Pulmonary artery endothelial cell (primary cell): ENCODE measurements at places on chromosomes 5 and 9.

DNA sequence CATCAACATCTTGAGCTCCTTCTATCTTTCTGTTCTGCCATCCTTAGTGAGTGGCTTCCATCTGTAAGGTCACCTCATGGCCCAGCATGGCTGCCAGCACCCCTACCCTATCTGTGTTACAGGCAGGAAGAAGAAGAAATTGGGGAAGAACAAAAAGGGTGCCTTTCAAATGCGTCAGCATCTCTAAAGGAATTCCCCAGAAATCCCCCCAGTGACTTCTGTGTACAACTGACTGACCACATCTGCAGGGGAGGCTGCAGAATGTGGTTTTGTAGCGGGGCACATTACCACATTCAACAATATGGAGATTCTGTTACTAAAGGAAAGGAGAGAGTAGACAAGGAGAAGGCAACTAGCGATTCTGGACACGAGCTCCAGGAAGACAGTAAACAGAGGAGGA, 40.1 kb downstream of the ALG2 start:
- no peak for DNase-seq

DNA sequence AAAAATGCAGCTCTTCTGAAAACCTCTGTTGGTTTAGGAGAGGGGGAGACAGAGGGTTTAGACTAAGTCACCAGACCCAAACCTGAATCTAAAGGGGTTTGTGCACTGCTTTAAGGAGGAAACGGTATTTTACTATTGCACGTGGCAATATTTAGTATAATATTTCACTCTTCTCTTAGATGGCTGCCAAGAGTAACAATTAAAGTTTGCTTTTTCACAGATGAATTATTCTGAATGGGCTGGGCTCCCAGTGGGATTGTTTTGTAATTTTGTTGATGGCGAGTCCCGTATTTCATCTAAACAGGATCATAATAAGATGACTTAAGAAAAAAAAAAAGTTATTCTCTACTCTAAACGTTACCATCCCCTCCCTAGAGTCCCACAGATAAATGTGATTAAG, 245.4 kb downstream of the PCSK5 start:
- no peak for DNase-seq

GRCh38 chr5:127320032-127320965, 29.7 kb downstream of the MEGF10 start:
- no peak for DNase-seq

- DNase-seq, result no peak
Observed at GRCh38 chr5:44935262-44935661, 126.5 kb downstream of the MRPS30 start.

DNA sequence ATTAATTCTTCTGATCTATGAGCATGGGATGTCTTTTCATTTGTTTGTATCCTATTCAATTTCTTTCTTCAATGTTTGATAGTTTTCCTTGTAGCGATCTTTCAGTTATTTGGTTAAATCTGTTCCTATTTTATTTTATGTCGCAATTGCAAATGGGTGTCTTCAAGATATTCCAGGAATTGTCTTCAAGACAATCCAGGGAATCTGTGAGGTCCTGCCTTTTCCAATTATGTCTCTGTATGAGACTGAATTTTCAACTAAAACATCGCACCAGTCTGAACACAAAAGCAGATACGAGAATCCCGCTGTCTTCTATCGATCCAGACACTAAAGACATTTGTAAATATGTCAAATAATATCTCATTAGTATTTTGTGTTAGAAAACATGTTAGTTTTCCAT, 485.5 kb downstream of the BNC2 start:
- DNase-seq, result no peak

GRCh38 chr5:104539618-104540350, 977.2 kb upstream of the NUDT12 start:
- DNase-seq, result no peak

- no peak for DNase-seq
Observed at GRCh38 chr9:118318770-118319431, 614.7 kb downstream of the TLR4 start.
